Left lung (tissue), 14 donors: ENCODE measurements at places on chromosomes 5 and 9.

DNA sequence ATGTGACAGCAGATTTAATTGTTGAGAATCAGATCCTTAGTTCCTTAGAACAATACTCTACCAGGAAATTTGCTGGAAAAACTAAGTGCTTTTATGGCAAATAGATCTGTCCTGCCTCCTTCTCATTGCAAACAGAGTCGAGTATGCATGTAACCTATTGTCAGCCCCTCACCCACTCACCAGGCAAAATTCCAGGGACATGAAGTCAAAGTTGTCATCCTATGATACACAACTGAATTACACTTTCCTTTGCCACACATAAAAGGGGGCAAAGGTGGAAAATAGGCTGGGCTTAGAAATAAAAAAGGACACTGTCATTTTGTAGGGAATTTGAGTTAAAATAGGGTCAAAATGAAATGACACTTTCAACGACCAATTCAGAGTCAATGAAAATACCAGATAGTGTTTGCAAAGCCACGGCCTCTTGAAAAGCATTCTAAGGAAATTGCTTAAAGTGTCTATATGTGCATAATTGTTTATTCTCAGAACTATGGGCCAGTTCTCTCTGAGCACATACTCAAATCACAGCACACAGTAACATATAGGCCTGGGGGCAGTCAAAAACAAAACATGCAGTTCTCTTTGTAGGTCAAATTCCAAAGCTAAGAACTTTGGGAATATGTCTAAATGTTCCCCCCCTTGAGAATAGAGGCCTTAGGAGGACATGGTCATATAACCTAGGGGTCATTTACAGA is 452.8 kb downstream of the NFIB start:
- no peak for DNase-seq

DNA sequence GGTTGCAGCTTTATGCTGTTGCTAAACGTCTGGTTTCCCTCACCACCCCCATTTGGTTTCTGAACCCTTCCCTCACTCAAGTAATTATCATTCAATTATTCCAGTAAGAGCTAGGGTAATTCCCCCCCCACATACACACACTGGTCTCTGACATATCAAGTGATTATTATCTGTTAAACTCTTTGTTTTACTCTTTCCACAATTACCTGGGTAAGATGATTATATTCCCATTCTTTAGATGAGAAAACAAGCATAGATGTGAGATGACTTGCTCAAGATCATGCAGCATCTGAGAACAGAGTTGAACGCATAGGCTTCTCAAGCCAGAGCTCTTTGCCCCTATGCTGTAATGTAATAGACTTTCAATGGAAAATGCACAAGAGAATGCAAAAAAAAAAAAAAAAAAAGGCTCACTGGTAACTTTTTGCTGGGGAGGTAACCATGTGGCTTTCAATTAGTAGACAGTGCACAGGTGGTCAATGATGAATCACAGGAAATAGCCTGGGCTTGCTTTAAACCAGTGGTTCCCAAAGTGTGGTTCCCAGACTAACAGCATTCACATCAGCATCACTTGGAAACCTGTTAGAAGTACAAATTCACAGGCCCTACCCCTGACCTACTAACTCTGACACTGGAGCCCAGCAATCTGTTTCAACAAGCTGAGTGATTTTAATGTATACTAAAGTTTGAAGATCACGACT is 87.6 kb downstream of the PIK3R1 start:
- no peak for DNase-seq

DNA sequence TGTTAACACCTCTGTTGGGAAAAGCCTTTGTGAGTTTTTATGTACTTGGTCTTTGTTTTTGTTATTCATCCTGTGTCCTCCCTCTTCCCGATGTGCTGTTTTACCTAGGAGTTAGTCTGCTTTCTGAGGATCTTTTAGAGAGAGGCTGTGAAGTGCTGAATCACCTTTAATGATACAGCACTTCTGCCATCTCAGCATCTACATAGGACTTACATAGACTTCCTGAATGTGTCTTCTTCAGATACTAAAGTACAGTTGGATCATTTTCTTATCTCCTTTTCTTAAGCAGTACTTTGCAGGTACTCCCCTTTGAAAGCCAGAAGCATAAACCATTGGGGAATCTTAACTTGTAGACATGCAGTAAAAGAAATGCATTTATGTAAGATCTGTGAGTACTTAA is 31.5 kb downstream of the OTULIN start:
- DNase-seq, result no peak

GRCh38 chr5:150299571-150300327 is 3.0 kb downstream of the ARSI start:
- DNase-seq, result no peak

DNA sequence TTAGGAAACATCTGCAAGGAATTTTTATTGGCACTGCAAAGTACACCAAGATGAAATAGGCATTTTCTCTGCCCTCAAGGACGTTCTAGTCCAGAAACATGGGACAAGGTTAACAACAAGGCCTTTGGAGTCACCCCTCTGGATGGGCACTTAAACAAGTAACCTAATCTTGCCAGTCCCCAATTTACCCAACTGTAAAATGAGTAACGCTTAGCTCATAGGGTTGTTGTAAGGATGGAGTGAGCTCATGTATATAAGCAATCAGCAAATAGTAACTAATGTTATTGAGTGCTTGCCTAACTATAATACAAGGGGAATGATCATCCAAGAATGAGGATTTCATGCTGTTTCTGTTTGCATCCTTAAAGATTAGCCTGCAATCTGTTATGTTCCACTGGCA is 189.3 kb downstream of the PAPPA start:
- DNase-seq, result no peak

DNA sequence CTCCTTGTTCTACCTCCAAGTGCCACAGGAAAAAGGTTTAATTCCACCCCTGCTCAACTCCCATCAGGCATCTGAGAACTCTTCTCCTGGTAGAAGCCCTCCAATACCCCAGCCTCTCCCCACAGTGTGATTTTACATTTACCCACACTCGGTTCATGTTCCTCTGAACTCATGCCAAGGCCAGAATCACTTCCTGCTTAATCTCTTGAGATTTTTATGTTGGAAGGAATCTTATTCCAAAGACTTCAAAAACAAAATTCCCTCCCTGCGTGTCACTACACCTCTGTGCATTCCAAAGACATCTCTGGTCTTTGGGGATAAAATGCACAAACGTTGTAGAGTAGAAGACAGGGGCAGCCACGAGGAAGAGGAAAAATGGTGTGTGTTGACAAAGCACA is 186.8 kb downstream of the ACTL7B start:
- DNase-seq, result no peak

DNA sequence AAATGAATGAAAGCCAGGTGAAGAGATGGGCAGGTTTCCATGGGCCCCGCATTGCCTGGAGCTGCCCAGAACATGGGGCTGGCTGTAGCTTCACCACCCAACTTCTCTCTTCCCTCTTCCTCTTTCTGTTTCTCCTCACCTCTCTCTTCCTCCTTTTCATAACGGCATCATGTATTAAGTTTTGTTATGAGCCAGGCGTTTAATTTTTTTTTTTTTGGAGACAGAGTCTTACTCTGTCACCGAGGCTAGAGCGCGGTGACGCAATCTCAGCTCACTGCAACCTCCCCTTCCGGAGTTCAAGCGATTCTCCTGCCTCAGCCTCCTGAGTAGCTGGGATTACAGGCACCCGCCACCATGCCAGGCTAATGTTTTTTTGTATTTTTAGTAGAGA is 13.0 kb upstream of the SPINK4 start:
- no peak for DNase-seq

DNA sequence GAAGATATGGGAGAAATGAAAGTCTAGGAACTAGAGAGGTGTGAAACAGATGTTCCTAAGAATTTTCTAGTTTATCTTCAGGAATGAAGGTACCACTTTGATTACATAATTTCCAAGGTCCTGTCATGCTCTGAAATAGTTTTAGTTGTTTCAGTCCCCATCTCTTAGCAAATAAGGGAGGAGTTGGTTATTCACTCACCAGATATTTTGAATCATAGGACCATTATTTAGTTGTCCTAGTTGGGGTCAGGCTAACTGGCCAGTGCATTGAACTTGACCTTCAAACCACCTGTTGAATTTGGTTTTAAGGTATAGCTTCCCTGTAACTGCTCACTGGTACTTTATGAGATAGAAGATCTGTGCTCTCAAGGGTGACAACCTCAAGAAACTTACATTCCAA is 53.9 kb upstream of the TNFAIP8 start:
- no peak for DNase-seq

DNA sequence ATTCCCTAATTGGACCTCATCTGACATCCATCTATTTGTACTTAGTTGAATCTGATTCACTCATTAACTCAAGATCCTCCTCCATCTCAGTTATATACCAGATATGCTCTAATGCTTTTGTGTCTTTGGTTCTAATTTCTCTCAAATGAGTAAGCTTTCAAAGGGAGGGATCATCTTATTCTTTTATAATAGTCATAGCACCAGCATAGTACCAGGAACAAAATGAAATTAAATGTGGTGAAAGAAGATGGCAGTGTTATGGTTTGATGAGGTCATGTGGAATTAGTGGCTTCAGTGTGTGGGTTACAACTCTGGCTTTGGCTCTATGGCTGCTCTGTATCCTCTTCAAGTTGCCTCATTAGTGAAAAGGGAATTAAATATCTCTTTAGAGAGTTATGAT is 32.5 kb upstream of the ZNF366 start:
- no peak for DNase-seq

- DNase-seq, result no peak
These were observed 83.8 kb downstream of the DAB2IP start for GRCh38 chr9:121735065-121735792.

GRCh38 chr5:7043797-7044196 is 330.6 kb downstream of the TENT4A start:
- no peak for DNase-seq

DNA sequence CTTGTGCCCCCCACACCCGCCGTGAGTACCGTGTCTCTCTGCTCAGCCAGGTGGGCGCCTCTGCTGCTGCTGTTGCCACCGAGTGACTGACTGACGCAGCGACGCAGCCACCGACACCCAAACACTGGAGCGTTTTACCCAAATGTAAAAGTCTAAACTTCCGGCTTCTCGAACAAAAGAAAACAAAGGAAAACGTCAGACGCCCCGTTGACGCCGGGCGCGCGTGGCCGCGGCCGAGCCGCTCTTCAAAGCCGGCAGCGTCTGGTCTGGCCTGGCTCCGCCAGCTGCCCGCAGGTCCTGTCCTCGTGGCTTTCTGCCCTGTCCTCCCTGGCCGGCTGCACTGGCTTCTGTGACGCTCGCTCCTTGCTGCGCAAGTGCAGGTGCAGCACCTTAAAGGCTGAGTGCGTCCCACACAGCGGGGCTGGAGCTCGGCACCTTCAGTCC is 41.4 kb upstream of the CLPTM1L start:
- DNase-seq, result peak; percentile 27

DNA sequence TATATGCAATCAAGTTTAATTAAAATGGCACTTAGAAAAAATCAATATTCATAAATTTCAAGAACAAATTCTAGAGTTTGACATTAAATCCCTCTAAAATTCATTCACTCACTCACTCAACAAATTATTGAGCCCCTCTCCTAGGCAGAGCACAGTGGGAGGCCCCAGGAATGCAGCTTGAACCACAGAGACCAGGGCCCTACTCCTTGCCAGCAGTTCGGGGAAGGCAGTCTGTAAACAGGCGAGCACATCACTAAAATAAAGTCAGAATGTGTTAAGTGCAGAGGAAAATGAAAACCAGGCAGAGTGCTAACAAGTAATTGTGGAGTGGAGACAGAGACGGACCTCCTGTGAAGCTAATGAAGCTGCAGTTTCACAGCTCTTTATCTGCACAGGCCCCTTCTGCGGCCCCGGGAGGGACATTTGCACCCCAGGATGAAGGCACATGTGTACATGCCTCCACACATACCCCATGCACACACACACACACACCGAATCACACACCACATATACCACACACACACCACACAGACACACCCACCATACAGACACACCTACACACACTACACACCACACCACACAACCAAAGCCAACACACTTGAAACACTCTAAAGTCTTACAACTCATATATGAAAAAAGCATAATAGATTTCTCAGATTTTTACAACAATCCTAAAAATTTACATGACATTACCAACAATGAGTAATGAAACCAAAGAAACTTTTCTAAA is 40.5 kb downstream of the BHMT start:
- DNase-seq, result no peak

DNA sequence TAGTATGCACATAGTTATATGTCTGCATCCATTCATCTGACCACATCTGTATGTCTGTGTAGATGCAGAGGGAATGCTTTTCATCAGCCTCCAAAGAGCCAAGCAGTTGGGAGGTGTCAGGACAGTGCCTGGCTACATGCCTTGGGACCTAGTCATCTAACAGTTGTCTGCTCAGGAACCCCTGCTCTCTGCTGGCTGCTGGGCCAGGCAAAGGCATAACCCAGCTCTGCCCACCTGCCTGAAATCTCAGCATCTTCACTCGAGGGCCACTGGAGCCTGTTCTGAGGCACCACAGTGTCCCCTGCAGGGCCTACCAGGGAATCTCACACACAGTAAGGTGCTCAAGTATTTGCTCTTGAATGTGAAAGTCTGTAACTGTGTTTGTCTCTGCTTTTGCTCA is 3.7 kb downstream of the C9orf50 start:
- no peak for DNase-seq

- DNase-seq, result no peak
These were observed 69.0 kb upstream of the OTULINL start for GRCh38 chr5:14512574-14512973.

DNA sequence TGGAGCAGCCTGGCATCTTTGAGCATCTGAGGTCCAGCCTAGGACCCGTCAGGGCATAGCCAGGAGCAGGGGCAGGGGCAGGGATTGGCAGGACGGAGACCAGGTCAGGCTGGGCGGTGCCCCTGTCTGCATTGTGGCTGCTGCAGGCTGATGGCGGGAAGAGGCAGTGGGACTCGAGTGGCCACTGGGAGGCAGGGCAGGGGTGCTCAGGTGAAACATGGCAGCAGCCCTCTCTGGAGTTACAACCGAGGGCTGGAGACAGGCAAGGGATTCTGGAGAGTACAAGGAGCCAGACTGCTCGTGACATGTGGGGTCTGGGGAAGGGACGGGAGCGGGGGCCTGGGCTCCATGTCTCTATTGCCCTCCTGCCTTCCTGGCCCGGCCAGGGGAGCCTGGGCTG is 97.4 kb upstream of the RAPGEF1 start:
- no peak for DNase-seq

GRCh38 chr9:21412107-21412506 is 3.2 kb downstream of the IFNA8 start:
- no peak for DNase-seq

GRCh38 chr9:97563458-97564135 is 62.1 kb downstream of the TMOD1 start:
- no peak for DNase-seq

- DNase-seq, result no peak
These were observed 463.6 kb upstream of the DAP start for GRCh38 chr5:11224436-11225187.

GRCh38 chr5:33238826-33239695 is 201.7 kb upstream of the TARS1 start:
- no peak for DNase-seq

DNA sequence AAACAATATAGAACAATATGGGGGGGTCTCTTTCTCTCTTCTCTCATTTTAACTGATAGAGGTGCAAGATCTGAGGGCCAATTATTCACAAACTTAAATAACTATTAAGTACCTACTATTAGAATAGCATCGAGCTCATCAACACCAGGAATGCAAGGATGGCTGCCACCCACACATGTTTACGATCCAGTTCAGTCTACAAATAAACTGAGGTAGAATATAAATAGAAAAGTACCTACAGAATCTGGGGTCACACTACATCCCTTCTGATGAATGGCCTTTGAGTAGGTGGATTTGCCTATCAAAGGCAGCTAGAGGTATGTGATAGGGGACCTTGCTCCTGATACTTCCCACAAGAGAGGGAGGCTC is 91.8 kb upstream of the ZNF366 start:
- no peak for DNase-seq
